ENCODE measurements at places on chromosomes 11 and 22.

DNA sequence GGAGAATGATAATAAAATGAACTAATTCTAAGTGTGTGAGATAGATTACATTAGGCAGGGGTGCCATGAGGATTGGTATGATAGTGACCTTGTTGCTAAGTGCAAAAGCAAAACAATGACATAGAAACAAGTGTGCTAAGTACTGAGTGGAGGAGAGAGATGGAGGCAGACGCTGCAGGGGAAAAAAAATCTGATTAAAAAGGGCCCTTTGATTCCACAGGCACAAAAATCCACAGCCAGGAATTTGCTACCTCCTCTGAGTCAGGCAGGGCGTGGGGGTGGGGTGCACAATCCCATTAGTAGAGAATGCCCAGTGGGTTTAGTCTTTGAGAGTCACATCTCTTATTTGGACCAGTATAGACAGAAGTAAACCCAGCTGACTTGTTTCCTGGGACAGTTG lies at the start of gene CNTF:
TSS of gene CNTF (plus strand) at position 322 of the 400 bp plus-strand sequence. CDS start 88 bp downstream, outside the sequence.
- no peak for DNase-seq

- no peak for DNase-seq
Observed at GRCh38 chr11:40246983-40247382, 1212.5 kb downstream of the LRRC4C start.

- no peak for DNase-seq
Observed at GRCh38 chr22:46047226-46047625, 70.3 kb upstream of the WNT7B start.

DNA sequence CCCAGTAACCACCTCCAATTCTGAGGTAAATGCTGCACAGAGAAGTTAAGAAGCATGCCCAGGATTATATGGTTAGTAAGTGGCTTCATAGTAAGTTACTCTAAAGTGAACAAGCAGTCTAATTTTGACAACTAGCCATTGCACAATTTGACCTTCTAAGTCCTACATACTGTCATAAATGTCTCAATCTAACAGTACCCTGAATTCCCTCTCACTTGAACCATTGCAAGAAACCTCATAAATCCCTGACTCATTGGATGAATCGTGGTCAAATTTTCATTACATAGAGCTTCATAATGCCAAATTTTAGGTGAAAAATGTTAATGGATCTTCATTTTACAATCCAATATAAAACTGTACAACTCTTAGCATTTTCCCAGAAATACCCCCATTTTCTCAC lies 217.3 kb upstream of the GRIA4 start:
- DNase-seq: no peak

DNA sequence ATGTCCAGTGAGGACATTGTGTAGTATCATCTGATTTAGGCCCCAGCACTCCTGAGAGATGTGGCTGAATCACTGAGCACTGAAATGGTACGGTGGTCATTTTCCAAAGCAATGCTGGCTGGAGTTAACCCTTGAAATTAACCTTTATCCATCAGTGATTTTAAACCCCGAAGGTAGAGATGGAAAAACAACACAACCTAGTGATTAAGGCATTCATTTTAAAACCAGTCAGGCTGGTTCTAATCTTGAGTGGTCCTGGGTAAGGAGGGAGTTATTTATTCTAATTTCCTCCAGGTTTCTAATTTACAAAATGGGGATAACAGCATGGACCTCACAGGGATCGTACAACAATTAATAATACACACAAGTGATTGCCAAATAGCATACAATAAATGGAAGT lies 6.6 kb upstream of the CSNK2A3 start:
- DNase-seq: no peak

GRCh38 chr11:107860688-107861087 lies 2.1 kb upstream of the SLC35F2 start:
- no peak for DNase-seq

DNA sequence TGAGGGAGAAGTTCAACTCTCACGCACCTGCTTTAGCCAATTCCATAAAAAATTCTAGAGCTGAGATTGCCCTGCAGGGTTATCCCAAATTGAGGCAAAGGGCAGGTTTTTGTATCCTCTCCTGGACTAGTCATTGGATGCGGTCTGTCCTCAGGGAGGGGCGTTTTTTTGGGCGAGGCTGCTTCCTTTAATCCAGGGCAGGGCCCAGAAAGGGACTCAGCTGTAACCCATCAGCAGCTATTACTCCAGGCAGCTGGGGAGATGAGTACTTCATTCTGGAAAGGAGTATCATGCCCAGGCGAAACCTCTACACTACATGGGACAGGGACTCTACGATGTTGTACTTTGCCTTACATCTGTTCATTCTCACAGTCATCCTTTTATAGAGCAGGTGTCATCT lies 103.3 kb downstream of the SCN3B start:
- DNase-seq: no peak

DNA sequence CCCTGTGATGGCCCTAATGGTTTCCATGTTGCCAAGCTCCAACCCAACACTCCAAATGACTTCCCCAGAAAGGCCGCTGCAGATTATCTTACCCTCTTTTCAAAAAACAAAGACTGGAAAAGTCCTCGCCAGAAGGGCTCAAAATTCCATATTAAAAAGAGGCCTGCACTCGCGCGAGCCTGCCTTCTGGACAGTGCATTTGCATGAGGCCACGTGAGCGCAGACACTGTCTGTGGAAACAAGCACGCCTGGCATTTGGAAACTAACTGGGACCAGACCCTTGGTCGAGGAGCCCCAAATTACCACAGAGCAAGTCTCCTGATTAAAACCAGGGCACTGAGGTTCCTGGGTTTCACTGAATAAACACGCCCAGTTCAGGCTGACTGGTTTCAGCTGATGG lies 42.9 kb downstream of the ABTB2 start:
- DNase-seq: no peak

DNA sequence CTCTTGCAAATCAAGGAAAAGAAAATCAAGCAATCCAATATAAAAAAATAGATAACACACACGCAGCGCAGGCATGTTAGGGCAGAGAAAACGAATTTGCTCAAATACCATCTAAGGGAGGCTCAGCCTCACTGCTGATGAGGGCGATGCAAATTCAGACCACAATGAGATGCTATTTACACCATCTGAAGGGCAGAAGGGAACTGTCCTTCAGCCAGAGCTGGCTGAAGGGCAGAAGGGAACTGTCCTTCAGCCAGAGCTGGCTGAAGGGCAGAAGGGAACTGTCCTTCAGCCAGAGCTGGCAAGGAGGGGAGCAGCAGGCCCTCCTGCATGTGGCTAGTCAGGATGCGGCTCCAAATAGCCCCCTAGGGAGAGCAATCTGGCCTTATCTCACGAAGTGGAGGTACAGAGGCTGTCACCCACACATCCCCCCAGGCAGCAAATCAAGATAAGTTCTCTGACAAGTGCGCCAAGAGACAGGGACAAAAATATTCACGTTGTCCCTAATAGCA lies 7.6 kb upstream of the SLC39A13 start:
- DNase-seq: no peak

- DNase-seq: no peak
Observed at GRCh38 chr11:124892146-124892545, 5.5 kb downstream of the ROBO4 start.

DNA sequence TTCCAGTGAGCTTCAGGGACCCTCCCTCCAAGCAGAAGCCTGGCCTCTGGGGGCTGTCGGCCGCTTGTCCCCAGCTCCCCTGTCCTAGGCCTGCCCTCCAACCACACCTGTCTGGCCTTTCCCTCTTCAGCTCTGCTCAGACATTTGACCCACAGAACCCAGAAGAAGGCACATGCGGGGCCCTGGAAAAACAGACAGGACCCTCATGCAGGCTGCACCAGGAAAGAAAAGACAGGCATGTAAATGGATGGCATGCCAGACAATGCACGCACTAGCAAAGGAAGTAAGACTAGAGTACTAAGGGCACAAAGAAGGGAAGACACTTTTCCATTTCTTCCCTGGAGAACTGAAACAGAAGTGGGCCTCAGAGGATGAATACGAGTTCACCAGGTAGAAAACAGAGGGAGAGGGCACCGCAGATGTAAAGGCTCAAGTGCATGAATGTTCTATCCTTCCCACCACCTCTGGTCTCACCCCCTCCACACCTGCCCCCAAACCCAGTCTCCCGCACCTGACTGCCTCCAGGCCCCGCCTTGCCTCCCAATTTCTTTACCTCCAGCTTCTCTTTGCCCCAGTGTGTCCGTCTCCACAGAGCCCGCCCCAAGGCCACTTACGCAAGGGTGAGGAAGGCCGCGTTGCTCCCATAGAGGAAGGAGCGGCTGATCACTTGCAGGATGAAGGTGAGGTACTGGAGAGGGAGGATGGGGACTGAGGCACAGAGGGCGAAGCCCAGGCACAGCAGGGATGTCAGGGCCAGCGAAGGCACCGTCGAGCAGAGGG lies 17.4 kb downstream of the SLC43A3 start:
- DNase-seq: no peak

DNA sequence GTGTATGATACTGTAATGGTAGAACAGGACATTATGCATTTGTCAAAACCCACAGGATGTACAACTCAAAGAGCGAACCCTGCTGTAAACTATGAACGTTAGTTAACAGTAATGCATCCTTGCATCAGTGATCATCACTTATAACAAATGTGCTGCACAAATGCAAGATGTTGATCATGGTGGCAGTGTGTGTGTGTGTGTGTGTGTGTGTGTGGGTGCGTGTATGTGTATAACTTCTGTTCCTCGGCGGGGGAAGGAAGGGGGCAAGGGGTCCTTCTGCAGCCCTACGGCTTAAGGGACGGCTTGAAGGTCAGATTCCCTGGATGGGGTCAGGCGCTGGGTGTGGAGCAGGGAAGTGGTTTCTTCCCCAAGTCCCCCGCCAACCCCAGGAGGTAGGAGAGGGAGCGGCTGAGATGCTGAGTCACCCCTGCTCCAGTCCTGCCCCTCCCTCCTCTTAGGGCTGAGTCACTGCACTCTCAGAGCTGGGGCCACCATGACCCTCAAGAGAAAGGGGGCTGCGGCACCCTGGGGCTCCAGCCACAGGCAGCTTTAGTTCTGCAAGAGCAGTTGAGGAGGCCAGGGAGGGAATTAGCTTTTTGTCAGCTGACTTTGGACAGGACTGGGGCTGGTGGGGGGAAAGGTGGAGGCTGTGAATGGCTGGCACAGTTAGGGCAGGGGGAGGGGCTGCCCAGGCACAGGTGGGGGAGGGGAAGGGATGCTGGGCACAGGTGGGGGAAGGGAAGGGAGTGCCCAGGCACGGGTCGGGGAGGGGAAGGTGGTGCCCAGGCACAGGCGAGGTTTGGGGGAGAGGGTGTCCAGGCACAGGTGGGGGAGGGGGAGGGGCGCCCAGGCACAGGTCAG lies 8.8 kb upstream of the CTSD start:
- peak; percentile 63 for DNase-seq

- no peak for DNase-seq
Observed at GRCh38 chr11:65221026-65221425, 39.3 kb downstream of the CAPN1 start.

- no peak for DNase-seq
Observed at GRCh38 chr11:86617502-86617901, 54.9 kb downstream of the ME3 start.

- DNase-seq: no peak
Observed at GRCh38 chr11:2211113-2211971, 39.7 kb upstream of the TH start.

DNA sequence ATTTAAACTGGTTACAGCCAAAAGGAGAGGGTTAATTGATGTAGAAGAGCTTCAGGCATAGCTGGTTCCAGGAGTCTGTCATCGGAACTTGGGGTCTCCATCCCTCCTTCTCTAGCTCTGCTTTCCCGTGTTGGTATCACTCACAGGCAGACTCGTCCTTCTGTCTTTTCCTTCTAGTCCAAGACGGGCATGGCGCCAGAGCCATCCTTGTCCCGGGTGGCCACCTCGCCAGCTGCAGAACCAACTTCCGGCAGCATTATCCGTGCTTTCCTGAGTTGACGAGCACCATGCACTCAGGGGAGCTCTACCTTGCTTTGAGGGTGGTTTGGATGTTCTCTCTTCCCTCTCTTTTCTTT lies 14.7 kb downstream of the LINC01488 start:
- no peak for DNase-seq

DNA sequence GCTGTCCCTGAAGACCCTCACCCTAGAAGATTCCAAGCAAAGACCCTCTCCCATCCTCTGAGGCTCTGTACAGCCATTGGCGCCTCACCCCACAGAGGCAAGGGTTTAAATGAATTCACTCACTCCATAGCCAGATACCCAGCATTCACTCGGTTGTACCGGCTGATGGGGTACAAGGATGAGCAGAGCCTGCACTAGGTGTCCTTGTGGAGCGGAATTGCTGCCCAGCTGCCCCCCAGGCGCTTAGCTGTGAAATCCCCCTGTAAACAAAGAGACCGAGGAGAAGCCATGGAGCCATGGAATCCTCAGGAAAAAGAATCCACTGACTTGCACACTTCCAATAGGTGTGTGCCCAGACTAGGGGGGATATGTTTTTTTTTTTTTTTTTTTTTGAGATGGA lies 117.3 kb downstream of the SHANK2 start:
- no peak for DNase-seq

GRCh38 chr22:32649515-32650200 lies 151.8 kb upstream of the TIMP3 start:
- DNase-seq: no peak

GRCh38 chr11:133576351-133576750 lies 44.0 kb upstream of the OPCML start:
- DNase-seq: no peak

DNA sequence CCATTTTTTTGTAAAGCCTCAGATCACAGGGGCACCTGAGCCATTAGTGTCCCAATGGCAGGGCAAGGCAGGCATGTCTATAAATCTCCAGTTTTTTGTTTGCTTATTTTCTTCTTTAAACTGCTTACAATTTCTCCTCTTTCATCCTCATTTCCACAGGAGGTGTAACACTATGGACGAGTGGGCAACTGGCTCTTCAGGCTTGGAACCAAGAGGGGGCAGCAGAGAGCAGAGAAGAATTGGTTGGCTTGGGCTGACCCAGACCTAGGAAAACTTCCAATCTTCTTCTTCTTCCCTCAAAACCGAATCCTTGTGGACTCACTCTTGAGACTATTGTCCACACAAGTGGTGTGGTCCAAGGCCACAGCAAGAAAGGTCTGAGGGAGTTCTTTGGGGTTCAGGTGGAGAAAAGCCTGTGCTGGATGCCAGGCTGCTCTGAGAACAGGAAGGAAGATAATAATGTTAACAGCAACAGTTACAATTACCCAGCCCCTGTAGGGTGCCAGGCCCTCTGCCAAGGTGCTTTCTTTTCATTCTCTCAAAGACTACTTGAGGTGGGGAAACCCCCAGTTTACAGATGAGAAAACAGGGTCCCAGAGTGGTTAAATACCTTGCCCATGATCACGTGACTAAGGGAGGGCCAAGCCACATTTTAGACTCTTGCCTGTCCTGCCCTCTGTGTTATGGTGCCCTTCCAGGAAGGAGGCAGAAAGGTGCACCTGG lies 70.7 kb upstream of the E2F8 start:
- DNase-seq: peak; percentile 82
